ENCODE measurements at places on chromosomes 6 and 20. TPM values are rescaled to one million over a fixed set of nuclear protein-coding genes. Genes with fewer than 3 reads are reported as not detected.

DNA sequence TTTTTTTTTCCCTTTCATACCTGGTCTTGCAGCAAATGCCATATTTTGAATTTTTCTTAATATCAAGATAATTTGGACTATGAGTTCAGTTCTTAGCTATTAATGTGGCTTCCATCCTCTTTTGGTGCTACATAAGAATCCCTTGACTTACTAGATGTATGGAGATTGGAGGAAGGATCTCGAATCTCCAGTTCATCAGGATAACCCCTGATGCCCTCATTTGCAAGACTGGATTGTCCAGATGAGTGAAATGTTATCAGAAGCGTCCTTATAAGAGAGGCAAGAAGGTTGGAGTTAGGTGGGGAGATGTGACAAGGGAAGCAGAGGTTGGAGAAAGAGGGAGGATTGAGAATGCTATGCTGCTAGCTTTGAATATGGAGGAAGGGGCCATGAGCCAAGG, 499.6 kb upstream of the SYNCRIP start:
- DNase-seq = no peak

DNA sequence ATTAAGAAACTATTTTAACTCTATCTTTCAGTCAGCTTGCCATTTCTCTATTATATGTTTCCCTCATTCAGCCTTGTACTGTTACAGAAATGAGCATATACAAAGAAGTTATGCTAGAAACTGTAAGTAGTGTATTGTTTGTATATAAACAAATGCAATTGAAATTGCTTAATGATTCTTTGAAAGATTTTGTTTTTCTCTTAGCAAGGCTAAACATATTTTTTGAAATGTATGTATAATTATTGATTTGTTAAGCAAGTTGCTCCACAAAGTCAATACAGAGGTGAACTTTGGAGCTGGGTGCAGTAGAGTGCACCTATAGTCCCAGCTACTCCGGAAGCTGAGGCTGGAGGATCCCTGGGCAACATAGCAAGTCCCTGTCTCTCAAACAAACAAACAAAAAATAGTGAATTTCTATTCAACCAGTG, 253.6 kb downstream of the RNGTT start:
- no peak for DNase-seq

DNA sequence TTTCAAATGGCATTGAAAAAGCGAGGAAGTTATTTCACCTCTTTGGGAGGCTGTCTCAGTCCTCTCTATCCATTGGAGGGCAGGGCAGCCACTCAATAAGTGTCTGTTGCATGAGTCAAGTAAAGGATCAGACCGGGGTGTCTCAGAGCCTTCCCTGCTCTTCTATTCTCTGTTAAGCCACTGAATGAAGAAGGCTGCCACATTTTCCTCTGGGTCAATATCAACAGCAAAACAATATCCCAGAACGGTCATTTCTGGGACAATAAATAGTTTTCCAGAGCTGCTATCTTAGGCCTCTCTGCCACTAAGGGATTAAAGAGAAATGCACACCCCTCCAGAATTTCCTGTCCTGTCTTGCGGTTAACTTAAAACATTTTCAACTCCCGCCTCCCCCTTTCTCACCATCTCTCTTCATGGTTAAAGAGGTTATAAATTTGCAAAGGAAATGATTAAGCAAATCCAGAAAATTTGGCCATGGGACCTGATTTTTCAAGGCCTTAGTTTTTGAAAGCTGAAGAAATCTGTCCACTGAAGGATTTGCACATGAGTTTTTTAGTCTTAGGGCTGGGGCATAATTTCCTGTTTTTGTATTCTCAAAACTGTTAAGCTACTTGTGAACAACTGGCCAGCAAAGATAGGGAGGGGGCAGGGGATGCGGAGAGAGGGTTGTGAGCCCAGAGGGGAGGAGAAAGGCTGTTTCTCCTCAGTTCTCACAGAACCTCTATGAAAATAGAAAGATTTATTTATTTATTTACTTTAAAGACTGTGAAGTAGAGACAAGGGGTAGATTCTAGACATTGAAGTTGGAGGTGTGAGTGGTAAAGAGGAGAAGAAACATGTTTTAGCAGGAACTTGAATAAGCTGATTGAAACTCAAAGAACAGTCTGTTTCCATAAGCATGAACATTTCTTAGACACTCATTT, 135.7 kb downstream of the BCAS1 start:
- no peak for DNase-seq

DNA sequence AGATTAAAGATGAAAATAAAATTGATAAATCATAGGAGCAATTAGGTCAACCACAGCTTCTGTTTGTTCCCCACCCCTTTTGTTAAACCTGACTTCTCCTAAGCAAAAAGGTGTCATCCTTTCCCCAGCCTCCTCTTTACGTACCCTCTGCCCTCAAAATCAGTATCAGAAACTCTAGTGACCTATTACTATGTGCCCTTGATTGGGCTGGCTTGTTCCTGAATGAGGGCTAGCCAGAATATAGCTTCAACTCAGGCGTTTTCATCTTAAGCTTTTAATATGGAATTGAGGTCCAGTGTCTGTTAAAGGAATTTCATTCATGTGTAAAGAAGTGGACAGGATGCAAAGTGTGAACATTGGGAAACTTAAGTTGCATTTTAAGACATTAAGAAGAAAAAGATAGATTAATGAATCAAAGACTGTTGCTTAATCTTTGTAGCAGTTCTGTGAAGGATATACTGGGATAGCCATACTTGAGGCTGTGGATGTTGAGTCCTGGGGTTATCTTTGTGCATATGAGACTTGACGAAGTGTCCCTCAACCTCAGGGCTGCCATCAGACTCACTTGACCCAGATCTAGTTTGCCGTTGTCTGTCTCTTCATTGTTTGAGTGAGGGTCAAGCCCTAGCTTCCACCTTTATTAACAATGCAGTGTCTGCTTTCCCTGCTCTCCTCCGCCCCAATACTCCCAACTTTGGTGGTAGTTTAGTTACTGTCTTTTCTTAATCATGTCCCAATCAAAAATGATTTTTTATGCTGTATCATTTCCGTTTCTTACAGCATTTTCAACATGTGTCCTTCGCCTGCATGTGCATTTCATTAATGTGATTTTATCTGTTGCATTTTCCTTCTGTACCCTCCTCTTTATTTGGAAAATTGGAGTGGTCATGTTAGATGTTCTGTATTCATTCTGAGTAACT, 1.9 kb downstream of the TBPL1 start:
- no peak for DNase-seq

DNA sequence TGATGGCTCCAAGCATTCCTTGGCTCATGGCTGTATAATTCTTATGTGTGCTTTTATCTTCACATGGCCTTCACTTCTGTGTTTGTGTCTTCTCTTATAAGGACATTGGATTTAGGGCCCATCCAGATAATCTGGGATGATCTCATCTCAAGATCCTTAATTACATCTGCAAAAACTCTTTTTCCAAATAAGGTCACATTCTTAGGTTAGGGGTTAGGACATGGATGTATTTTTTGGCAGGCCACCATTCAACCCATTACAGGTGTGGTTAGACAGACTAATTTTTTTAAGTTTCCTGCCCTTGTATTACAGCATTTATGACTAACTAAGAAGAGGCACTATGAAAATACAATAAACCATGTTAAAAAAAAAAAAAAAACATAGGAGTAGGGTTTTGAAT, 254.0 kb downstream of the TPBG start:
- DNase-seq = peak; percentile 8

GRCh38 chr6:43706788-43707187, 19.2 kb upstream of the MRPS18A start:
- DNase-seq = no peak

GRCh38 chr6:145600299-145600698, 135.0 kb downstream of the EPM2A start:
- DNase-seq = no peak

DNA sequence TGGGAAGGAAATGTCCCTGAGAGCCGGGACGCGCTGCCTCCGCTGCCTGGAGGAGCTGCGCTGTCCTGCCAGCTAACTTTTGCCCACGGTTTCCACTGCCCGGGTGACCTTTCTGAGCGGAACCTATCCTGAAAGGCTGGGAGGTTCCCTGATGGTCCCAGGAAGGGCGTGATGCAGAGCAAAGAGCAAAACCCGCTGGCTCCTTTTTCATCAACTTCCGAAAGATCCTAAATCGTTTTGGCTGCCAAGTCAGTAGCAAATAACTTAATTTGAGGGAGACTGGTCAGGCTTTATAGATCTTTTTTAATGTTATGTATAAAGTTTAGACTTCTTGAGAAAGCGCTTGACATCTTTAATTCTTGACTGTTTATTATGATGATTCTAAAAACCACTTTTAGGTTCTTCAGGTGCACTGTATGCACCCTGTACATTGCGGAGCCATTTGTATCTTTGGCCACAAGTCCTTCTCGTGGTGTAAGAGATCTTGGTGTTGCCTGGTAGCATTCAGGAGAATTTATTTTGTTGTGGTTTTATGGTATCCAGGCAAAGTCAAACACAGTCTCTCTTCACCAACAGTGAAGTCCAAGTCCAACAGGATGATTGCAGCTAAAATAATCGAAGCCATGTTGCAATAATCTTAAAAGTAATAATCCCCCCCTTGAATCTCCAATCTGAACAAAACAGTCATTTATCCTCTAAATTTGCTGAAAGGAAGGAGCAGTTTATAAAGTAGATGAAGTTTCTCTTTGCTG, at the start of gene SYNE1:
Gene SYNE1, minus strand, starts transcription at position 67 of the 752 bp plus-strand sequence. CDS start 9,031 bp downstream, outside the sequence.
- no peak for DNase-seq

- DNase-seq = no peak
Measured at GRCh38 chr6:24666097-24666640, 530 bp downstream of the TDP2 start.

DNA sequence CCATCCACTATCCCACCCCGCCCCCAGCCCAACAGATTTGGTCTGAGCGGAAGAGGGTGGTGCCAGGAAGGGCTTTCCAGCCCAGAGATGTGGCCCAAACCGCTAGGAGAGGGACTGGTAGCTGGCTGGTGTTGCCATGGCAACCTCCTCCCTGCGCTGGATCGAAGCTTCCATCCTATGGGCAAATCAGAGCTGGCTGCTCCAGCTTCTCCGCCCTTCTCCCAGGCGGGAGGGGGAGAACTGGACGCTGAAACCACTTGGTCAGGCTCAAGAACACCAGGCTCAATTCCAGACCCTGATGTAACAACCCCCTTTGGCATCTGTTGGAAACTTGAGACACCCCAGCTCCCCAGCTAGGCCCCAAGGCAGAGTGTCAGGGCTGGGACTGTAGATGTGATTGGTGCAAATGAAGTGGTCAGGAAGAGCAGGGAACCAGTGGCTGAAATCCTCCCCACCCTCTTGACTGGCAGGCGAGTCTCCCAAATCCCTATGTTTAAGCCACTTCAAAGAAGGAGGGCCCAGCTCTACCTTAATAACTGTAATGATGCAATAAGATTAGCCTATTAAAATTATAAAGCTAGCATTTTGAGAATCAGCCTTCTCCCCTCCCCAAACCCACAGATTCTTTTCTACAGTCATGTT, 4.2 kb downstream of the RIMS4 start:
- DNase-seq = peak; percentile 74

GRCh38 chr6:348860-349396, 42.6 kb upstream of the IRF4 start:
- DNase-seq = no peak

DNA sequence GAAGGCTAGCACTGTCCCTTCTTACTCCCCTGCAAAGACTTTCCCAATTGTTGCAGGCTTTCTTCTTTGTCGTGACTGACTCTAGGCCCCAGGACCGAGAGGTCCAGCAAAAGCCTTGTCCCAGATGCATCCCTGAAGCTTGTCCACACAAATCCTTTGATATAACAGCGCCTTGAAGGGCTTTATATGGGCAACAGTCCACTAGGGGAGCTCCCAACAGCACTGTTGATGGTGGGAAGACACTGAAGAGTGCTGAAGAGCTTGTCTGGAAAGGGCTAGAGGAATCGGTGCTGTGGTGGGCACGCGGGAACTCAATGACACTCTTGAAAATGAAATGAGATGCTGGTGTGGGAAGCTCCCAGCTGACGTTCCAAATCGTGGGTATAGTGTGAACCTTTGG, 316.1 kb upstream of the CDH4 start:
- DNase-seq = no peak

GRCh38 chr6:13504611-13505344, 17.4 kb upstream of the GFOD1 start:
- no peak for DNase-seq

Gene GGTLC1
- not detected for total RNA-seq

Gene TNF
- total RNA-seq = not detected

Gene PM20D2
- total RNA-seq = 9.9 TPM

Gene SPINT4
- total RNA-seq = not detected

Gene PNLDC1
- not detected for total RNA-seq

Gene WFDC6
- not detected for total RNA-seq

Gene ALDH5A1
- 1.7 TPM for total RNA-seq

Gene SUMO4
- 1.6 TPM for total RNA-seq
